Fibroblast of skin of scalp (primary cell): ENCODE measurements at places on chromosomes 16 and 17.

GRCh38 chr17:12256380-12256995 lies 235.8 kb downstream of the MAP2K4 start:
- DNase-seq, result peak; percentile 80

DNA sequence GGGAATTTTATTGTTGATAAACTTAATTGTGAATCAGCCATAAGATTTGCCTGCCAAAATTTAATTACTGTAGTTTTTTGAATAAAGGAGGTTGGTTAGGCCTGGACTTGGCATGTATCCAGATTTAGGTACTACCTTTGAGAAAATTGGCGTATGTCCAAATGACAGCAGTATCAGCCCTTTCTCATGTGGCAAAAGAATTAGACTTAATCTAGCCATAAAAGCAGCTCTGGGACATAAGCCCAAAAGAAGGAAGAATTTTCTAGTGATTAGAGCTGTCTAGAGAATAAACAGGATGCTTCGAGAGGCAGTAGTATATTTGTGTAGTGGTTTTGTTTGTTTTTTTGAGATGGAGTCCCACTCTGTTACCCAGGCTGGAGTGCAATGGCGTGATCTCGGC lies 27.7 kb downstream of the PPM1E start:
- no peak for DNase-seq

- no peak for DNase-seq
Observed at GRCh38 chr17:69450131-69450530, 35.6 kb downstream of the MAP2K6 start.

GRCh38 chr17:76434870-76435269 lies 18.1 kb downstream of the UBE2O start:
- no peak for DNase-seq

DNA sequence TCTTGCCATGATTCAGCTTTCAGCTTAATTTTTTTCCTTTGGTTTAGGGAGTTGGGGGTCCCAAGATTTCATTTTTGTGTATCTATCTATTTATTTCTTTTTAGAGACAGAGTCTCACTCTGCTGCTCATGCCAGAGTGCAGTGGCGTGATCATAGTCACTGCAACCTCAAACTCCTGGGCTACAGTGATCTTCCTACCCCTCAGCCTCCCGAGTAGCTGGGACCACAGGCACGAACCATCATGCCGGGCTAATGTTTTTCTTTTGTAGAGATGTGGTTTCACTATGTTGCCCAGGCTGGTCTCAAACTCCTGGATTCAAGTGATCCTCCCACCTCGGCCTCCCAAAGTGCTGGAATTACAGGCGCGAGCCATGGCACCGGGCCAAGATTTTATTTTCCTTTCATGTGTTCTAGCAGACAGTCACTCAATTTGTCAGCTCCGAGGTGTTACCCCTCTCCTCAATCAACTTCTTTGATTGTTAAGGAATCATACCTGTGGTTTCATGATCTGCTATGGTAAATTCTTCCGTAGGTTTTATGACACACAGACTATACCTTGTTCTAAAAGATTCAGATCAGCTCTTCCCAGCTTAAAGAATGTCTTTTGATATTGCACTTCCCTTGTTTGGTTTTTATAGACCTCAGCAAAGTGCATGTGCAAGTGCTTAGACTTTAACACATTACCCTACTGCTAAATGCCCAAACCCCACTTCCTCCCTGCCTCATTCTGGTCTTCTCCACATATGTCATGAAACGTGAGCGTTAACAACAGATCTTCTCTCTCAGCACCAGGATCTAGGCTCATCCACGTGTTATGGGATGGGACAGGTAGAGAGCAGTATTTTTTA lies 13.0 kb downstream of the UNC45B start:
- no peak for DNase-seq

GRCh38 chr16:58035356-58036170 lies 10.0 kb downstream of the MMP15 start:
- DNase-seq, result no peak

DNA sequence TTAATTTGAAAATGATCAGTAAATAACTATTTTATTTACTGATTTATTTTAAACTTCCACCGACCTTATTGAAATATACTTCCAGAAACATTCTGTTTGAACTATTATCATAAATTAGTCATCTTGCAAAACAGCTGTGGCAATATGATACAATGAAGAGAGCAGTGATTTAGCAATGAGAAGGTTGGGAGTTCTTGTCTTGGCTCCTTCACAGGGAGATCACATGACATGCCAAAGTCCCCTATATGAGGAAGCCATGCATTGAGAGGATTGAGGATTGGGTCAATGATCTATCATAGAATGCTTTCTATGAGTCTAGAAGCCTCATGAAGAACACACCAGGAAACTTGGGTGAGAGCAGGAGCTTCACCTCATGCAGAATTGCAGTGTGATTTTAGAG lies 222.7 kb downstream of the LGALS9B start:
- no peak for DNase-seq

DNA sequence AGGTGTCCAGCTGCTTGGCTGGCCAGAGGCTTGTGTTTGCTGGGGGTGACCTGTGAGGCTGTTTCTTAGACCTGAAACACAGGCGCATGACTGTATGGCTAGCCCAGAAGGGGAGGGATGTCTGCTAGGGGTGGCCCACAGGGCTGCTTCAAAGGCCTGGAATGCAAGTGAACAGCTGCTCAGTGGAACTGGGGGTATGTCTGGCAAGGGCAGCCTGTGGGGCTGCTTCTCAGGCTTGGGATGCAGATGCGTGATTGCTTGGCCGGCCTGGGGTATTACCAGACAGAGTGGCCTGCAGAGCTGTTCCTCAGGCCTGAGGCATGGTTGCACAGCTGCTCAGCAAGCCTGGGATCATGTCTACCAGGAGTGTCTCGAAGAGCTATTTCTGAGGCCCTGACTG lies 20.5 kb downstream of the TANC2 start:
- no peak for DNase-seq

GRCh38 chr16:47046726-47047523 lies 73.5 kb upstream of the DNAJA2 start:
- no peak for DNase-seq

- DNase-seq, result no peak
Observed at GRCh38 chr17:82570277-82570676, 50.7 kb downstream of the FOXK2 start.

- DNase-seq, result no peak
Observed at GRCh38 chr16:28027055-28027454, 36.5 kb downstream of the GSG1L start.

DNA sequence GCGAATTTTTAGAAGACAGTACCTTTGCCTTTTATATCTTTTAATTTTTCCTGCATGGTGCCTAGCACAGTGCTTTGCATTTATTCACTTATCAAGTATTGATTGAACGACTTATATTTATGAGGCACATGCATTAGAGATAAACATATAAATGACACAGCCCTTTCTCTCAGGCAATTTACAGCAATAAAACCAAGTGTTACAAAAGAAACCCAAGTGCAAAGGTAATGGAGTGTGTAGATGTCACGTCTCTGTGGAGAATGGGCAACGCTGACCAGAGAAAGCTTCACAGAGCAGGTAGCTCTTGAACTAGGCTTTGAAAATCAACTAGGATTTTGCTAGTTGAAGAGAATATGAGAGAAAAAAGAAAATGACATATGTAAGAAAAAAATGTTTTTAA lies 32.6 kb upstream of the ABCA3 start:
- DNase-seq, result no peak

DNA sequence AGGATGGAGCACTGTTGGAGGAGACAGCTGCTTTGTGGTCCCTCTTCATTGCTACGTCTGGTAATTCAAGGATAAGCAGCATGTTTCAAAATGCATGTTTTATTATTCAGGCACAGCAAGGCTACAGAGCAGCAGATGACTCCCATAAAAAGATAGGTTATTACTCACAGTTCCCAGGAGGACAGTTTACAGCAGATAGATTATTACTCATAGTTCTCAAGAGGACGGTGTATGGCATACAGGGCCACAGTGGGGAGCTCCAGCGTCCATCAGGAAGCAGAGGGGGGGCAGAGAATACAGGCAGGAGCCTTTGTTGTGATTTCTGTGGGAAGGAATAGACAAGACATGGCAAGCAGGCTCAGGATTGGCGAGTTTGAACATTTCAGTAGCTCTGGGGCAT lies 72.9 kb downstream of the DNAH9 start:
- no peak for DNase-seq

DNA sequence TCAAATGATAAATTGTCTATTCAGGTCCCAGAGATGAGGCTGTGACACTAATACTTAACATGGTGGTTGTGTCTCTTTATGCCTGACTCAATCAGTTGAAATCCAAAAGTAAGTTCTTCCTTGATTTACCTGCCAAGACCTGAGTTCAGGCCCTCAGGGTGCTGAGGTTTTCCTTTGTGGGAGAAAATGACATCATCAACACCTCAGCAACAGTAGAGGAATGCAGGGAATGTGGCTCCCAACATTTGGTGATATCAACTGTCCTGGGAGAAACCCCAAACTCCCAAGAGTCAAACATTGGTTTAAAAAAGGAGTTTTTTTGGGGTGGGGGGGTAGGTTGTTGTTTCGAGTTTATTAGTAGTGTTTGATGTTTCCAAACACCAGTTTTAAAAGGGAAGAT lies 14.7 kb downstream of the RNF43 start:
- DNase-seq, result peak; percentile 53

DNA sequence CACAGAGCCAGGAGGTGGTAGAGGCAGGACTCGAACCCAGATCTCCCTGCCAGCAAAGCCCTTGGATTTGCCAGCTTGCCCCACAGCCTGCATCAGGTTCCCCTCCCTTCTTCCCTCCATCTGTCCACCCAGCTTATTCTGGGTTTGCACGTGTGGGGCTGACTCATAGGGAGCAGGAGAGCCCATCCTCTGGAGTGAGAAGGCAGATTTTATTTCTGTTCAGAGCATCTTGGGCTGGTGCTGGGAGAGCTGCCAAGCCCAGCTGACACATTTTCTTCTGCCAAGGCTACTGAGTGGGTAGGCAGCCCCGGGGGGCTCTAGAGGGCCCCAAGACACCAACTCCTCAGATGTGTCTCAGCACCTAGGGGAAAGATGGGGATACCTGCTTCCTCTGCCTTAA lies 106.3 kb upstream of the CRHR1 start:
- DNase-seq, result no peak

- DNase-seq, result no peak
Observed at GRCh38 chr16:87230571-87230970, 86.6 kb downstream of the C16orf95 start.

- DNase-seq, result no peak
Observed at GRCh38 chr16:3856367-3857141, 24.0 kb downstream of the CREBBP start.

DNA sequence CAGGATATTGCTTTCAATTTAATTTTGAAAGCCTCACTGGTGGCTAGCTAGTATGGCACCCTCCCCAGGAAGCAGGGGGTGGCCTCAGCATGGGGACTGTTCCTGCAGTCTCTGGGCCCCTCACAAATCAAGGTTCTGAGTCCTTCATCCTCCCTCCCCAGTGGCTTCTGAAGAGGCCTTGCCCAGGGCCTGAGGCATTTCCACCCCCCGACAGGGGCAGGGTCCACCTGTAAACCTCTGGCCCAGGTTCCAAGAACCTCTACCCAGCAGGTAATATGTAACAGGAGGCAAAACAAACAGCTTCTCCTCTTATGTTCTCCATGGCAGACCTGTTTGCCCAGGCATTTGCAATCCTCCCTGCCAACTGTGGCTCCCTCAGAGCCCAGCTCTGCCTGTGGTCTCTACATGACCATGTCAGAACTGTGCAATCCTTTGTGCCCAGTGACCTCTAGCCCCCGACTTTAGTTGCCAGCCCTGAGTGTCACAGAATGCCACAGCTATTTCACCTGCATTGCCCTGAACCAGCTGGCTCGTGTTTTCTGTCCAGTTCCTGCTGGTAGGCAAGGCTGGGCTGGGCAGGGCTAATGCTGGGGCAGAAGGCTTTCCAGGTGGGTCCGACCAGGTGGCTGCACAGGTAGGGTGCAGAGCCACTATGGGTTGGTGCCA lies 14.3 kb downstream of the ACSF2 start:
- no peak for DNase-seq

GRCh38 chr17:76547183-76547641 lies 7.4 kb downstream of the PRCD start:
- peak; percentile 80 for DNase-seq
